IMR-90 (cell line): ENCODE measurements at places on chromosomes 3 and 15. TPM values are rescaled to one million over a fixed set of nuclear protein-coding genes. Genes with fewer than 3 reads are reported as not detected.

PATL2 gene
- not detected in 2 replicates for total RNA-seq

C3orf20 gene
- not detected in 2 replicates for total RNA-seq

KATNBL1 gene
- total RNA-seq = 24.0 and 50.5 TPM in 2 replicates

RBP2 gene
- total RNA-seq = not detected in 2 replicates

OR5H6 gene
- total RNA-seq = not detected in 2 replicates

ERC2 gene
- 0.18 and 0.28 TPM in 2 replicates for total RNA-seq

PARP15 gene
- total RNA-seq = not detected in 2 replicates

CLDN16 gene
- total RNA-seq = under 0.01 TPM in 2 replicates

SCG3 gene
- total RNA-seq = not detected in 2 replicates

FBXW12 gene
- total RNA-seq = not detected in 2 replicates

SOX14 gene
- not detected in 2 replicates for total RNA-seq

DLL4 gene
- 1.7 and 1.8 TPM in 2 replicates for total RNA-seq

CASR gene
- not detected in 2 replicates for total RNA-seq

ZNF639 gene
- 50.5 and 57.8 TPM in 2 replicates for total RNA-seq

CCR1 gene
- not detected in 2 replicates for total RNA-seq

GRAMD1C gene
- 5.0 and 9.4 TPM in 2 replicates for total RNA-seq

ZPLD1 gene
- under 0.01 TPM in 2 replicates for total RNA-seq

PROS1 gene
- total RNA-seq = 1.6 and 2.5 TPM in 2 replicates

CLRN1 gene
- total RNA-seq = not detected in 2 replicates

CYP11A1 gene
- 0.18 and 0.28 TPM in 2 replicates for total RNA-seq

CD47 gene
- total RNA-seq = 52.0 and 110 TPM in 2 replicates

GALNT15 gene
- 14.7 and 19.7 TPM in 2 replicates for total RNA-seq

LIPH gene
- total RNA-seq = 0.28 and 0.36 TPM in 2 replicates

CCRL2 gene
- 0.28 and 0.36 TPM in 2 replicates for total RNA-seq

ITIH1 gene
- not detected in 2 replicates for total RNA-seq

CNOT10 gene
- total RNA-seq = 19.4 and 20.4 TPM in 2 replicates

ANKUB1 gene
- total RNA-seq = not detected in 2 replicates

MESP1 gene
- under 0.01 TPM in 1 of 2 replicates, not detected in the other for total RNA-seq
